Body of pancreas (tissue), 4 donors: ENCODE measurements at places on chromosomes 13 and 19. TPM values are rescaled to one million over a fixed set of nuclear protein-coding genes. Genes with fewer than 3 reads are reported as not detected.

The UBE2L5 gene
- total RNA-seq, result not detected

- no peak overlapping the region for H3K27ac ChIP-seq
- no peak overlapping the region for H3K4me3 ChIP-seq
- H3K4me1 ChIP-seq, result no peaks in the 10 kb centered on the region
- no peaks in the 10 kb centered on the region for H3K27me3 ChIP-seq
These were observed 999.1 kb upstream of the ATXN8OS start for GRCh38 chr13:69108486-69108885.

DNA sequence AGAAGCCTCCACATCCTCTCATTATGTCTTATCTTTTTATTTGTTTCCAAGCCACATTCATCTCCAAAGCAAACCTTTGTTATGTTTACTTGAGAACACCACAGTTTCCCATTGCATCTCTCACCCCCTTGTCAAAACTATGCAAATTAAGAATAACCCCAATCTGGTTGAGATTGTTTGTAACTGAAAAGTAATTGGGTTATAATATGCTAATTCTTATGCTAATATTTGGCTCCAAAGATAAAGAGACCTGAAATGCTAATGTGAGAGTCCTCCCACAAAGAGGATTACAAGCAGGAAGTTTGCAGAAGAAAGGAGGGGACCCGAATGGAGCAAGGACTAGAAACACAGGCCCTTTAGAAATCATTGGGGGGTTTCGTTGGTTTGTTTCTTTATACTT, 92.9 kb upstream of the UBL3 start:
- H3K27me3 ChIP-seq, result no peaks in the 10 kb centered on the region
- no peak overlapping the region for H3K4me3 ChIP-seq
- H3K36me3 ChIP-seq, result no peaks in the 10 kb centered on the region
- no peak overlapping the region for H3K27ac ChIP-seq
- no peaks in the 10 kb centered on the region for H3K4me1 ChIP-seq

- H3K27ac ChIP-seq, result no peak overlapping the region
- no peaks in the 10 kb centered on the region for H3K4me1 ChIP-seq
- no peak for DNase-seq
These were observed 4.8 kb upstream of the VSIG10L start for GRCh38 chr19:51346742-51347141.

The CEACAM4 gene
- total RNA-seq, result 1.8 TPM

GRCh38 chr13:66821551-66821950, 408.6 kb downstream of the PCDH9 start:
- H3K4me3 ChIP-seq, result no peak overlapping the region
- H3K4me1 ChIP-seq, result no peaks in the 10 kb centered on the region
- H3K27me3 ChIP-seq, result no peaks in the 10 kb centered on the region
- H3K27ac ChIP-seq, result no peak overlapping the region
